Endodermal cell (in vitro differentiated cells): ENCODE measurements at places on chromosomes 7 and 10.

DNA sequence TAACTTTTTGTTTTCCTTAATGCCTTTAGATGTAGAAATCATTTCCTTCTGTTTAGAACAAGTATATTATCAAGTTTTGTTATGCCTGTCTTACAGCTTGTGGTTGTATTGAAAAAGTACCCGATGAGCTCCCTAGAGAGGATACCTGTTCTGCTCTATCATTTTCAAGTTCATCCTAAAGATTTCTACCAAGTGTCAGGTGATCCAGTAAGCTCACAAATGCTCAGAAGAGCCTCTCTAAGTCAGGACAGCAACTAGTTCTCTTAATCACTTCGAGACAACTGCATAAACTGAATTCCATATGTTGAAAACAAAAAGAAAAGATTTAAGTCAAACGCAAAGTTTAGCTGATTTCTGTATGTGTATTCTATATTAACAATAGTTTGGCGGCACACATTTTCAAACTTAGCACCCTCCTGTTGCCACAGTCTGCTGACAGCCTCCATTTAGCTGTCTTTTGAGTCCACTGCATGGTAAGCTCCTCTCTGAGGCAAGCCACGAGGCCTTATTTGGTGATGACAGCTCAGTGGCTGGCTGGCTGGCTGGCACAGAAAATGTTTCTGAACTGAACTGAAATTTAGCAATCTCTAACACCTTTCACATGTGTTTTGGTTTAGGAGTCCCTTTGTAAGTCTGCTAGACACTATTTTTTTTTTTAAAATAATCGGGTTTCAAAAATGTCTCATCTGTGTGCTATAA is 59.4 kb downstream of the SEMA3C start:
- no peak for DNase-seq

GRCh38 chr7:16660702-16661464 is 14.9 kb downstream of the BZW2 start:
- no peak for DNase-seq

DNA sequence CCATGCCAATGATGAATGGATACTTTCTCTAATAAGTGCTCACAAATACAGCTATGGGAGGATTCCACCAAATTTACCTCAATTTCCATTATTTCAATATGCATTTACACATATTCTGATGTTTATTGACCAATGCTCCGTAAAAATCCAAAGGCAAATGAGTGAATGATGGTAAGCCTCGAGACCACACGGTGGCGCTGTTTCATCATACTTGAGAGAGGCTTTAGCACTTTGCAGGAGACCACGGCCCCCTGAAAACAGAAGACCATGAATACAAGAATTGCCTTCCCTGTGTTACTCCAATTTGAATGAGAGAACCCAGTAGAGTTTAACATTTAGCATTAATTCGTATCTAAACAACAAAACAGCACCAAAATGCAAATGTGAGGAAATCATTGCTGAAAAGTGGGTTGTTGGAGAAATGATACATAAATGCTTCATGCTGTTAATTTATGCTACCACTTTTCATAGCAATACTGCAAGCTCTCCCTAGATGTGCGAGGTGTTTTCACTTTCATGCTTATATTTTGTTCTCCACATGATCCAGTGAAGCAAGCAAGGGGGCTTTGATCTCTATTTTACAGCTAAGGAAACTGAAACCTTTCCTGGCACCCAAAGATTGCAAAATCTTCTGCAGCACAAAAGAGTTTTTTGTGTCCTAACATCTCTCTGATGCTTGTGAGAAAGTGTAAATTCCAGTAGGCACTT is 35.4 kb downstream of the TRIL start:
- peak; percentile 86 for DNase-seq

DNA sequence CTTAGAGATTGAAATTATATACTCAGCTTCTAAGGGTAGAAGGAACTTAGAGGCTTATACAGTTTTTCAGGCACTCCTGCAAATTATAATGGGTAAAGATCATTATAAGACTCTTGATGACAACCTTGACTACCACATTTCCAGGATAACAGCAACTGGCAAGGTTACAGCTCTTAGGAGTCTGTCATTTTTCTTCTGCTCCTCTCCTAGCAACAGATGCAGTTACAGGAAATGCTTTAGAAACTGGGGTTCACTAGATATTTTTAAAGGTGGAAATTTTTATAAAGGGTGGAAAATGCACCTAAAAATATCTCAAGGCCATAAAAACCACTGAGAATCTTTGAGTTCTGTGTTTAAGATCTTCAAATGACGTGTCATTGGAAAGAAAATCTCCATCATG is 185.8 kb downstream of the RELN start:
- DNase-seq: no peak

- no peak for DNase-seq
Observed at GRCh38 chr10:16509996-16510395, 11.7 kb downstream of the C1QL3 start.

- DNase-seq: peak; percentile 55
Observed at GRCh38 chr10:99551158-99551557, 18.4 kb downstream of the NKX2-3 start.

DNA sequence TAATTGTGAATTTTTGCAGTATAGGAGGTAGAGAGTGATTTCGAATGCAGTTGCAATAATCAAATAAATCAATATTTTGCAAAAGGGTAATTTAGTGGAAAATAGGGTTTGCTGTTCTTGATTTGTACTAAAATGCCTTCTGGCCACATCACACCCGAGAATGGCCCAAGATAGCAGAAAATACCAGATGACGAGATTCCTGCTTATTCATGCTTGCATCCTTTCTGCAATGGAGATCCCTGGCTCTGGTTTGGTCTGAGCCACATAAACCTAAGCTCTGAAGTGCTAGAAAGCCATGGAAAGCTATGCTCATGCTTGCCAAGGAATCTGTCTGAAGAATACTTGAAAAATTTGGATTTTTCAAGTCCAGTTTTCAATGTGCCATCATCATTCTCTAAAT is 634.2 kb upstream of the COBL start:
- DNase-seq: no peak
